Forelimb muscle (tissue), 1 donor: ENCODE measurements at places on chromosomes 12 and 14. TPM values are rescaled to one million over a fixed set of nuclear protein-coding genes. Genes with fewer than 3 reads are reported as not detected.

Gene GALNT8
- 3.7 TPM for polyA plus RNA-seq

Gene STAC3
- 488 TPM for polyA plus RNA-seq

Gene EMP1
- 117 TPM for polyA plus RNA-seq

Gene PIANP
- polyA plus RNA-seq: 3.2 TPM

Gene PPP1R36
- 0.40 TPM for polyA plus RNA-seq

Gene MON2
- 40.1 TPM for polyA plus RNA-seq
